NCI-H2171 (cell line): ENCODE measurements at places on chromosomes 12 and 14.

DNA sequence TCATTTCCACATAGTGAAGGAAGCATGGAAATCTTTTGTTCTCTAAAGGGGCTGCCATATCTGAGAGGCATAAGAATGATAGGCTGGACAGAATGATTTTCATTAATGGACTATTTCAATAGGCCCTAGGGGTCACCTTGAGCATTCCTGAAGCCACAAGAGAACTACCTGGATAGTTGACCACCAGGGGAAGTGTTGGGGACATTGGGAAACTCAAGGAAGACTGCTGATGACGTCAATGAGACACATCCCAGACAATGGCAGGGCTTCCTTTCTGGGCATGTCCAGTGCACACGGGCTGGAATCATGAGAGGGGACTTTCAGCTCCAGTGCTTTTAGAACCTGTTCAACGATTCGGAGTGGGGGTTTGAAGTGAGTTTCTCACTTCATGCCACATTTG lies 48.8 kb upstream of the CHST11 start:
- DNase-seq = no peak

DNA sequence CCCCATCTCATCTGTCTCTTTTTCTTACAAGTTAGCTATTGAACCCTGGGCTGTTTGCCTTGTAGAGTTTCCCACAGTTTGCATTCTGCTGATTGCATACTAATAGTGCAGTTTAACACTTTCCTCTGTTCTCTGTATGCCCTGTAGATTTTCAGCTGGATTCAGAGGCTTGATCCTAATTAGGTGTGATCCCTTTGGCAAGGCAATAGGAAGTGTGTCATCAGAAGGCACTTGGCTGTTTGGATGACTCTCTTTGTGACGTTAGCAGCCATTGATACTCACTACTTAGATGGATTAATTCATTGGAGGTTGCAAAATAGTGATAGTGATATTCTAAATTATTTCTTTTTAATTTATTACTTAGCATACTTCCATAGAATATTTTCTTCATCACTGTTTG lies 33.6 kb downstream of the FUT8 start:
- no peak for DNase-seq

GRCh38 chr14:101018561-101019290 lies 115.2 kb upstream of the RTL1 start:
- no peak for DNase-seq

- no peak for DNase-seq
Measured at GRCh38 chr12:119751961-119752360, 84.0 kb downstream of the PRKAB1 start.

DNA sequence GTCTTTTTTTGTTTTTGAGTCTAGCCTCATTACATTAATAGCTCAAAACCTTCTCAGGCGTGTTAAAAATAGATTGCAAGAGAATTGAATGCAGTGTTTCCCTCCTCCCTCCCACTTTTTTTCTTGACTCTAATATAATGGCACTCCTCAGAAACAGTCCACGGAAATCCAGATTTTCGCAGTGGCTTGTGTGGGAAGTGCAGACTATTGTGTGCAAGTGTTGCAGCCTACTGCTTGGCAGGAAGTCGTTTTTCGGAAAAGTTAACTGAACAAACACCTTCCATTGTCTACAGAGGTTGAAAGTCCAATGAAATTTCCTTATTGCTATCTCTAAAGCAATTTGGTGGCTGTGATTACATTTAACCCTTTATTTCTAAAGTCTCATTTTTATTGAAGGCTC lies 147.9 kb upstream of the E2F7 start:
- DNase-seq = no peak

GRCh38 chr12:54229624-54230212 lies 40.9 kb upstream of the SMUG1 start:
- DNase-seq = no peak

GRCh38 chr12:47885012-47885501 lies 19.7 kb downstream of the VDR start:
- DNase-seq = no peak

- no peak for DNase-seq
Measured at GRCh38 chr12:15856097-15856982, 25.8 kb upstream of the STRAP start.

DNA sequence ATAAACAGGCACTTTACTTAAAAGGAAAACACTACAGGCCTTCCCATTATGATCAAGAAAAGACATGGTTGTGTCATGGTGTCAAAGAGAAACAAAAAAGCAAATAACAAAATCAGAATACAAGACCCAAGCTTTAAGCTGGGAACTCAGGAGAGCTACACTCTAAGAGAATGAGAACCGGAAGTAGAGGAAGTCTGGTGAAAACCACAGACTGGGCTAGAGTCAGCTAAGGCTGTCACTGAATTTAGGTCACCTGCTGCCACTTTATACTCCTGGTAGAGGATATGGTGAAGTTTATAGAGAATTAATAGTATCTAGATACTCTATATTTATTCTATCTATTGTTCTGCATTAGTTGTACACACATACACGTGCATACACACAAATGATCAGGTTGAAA lies 971.7 kb downstream of the FLRT2 start:
- no peak for DNase-seq

GRCh38 chr14:52553002-52553670 lies 500 bp downstream of the GPR137C start:
- DNase-seq = peak; percentile 33

GRCh38 chr12:3307389-3307788 lies 183.6 kb upstream of the PRMT8 start:
- no peak for DNase-seq

DNA sequence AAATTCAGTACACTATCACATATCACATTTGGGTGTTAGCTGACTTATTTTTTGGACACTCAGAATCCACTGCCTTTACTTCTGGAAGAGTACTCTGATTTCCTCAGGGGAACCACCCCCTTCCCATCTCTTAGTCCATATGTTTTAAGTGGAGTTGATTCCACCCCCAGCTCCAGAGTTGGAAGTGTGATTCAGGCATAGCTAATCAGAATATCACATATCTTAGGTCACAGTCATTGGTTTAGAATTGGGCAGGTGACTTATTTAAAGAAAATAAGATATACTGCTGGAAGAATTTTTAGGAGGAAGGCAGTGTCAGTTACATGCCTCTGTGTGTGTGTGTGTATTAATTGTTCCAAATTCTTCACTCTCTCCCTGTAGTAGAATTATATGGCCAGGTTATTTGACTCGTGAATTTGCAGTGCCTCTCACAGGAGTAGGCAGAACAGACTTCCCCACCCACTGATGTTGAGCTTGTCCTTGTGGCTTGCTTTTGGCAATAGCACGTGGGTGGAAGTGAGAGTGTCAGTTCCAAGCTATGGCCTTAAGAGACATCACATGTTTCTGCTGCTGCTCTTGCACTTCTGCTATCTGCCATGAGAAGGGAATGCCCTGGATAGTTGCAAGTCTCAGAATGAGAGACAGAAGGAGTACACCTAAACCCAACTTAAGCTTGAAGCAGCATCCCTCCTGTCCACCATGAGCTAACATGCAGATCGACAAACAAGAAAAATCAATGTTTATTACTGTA lies 6.4 kb upstream of the GAS2L3 start:
- no peak for DNase-seq

- no peak for DNase-seq
Measured at GRCh38 chr12:70920251-70920851, at the start of gene PTPRR. TSS of gene PTPRR (minus strand) at chr12:70920738. CDS start at chr12:70920390, 348 bp downstream.

DNA sequence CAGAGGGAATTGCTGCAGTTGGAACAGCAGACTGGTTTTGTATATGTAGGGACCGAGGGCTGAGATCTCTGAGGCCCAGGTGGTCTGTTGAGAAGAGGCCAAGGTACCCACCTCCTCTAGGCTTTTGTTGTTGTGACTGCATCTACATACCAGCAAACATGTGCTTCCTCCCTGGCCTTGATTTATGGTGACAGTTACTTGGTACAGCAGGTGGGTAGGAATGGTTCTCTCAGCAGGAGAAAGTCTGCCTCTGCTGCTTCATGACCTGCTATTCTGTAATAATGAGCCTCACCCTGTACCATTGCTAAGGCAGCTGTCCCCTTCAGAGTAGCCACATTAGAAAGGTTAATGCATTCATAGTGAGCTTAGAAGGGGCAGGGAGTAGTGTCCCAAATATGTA lies 196.7 kb upstream of the PELI2 start:
- DNase-seq = no peak

- DNase-seq = no peak
Measured at GRCh38 chr12:95339086-95339788, 121.6 kb downstream of the VEZT start.

- peak; percentile 69 for DNase-seq
Measured at GRCh38 chr14:91059576-91060350, 678 bp downstream of the RPS6KA5 start.

DNA sequence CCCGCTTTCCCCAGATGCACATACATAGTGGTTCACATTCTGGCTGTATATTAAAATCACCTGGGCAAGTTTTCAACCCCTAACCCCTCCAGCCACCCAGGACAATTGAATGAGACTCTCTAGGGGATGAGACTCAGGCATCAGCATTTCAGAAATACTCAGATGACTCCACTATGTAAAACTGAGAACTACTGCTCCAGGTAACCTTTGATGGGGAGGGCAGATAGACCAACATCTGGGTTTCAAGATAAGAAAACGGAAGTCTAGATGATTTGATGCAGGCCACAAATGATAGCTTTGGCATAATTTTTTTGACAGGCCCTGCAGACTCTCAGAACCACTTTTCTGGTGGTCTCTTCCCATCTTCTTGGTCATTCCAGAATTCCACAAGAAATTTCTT lies 341.1 kb downstream of the EMP1 start:
- DNase-seq = no peak

- no peak for DNase-seq
Measured at GRCh38 chr14:68157971-68158371, 338.4 kb downstream of the RAD51B start.

DNA sequence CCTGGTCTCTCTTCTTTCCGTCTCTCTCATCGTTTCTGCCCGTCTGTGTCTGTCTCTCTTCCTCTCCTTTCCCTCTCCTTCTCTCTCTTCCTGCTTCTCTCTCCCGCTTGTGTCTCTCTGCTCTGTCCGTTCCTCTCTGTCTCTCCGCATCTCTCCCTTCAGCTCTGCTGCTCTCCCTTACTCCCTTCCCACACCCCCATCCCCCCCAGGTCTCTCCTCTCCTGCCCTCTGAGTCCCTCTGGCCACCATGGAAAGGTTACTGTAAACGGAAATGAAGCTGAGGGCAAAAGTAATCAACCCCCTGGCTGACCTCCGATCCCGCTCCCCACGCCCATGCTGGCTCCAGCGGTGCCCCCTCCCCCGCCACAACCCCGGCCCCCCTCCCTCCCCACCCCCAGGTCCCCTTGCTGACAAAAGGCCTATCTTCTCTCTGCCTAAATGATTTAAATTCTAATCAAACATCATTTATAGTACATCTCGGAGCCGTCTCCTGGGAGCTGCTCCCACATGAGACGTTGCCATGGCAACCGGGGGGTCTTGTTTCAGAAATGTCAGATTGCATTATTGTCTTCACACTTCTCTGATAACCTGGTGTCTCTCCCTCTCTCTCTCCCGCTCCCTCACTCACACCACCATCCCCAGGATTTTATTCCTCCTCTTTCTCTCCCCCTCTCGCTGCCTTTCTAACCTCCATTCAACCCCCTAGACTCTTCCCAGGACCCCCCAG lies 203.8 kb downstream of the RBM19 start:
- peak; percentile 84 for DNase-seq

- DNase-seq = no peak
Measured at GRCh38 chr12:10310926-10311720, 3.5 kb downstream of the KLRD1 start.

DNA sequence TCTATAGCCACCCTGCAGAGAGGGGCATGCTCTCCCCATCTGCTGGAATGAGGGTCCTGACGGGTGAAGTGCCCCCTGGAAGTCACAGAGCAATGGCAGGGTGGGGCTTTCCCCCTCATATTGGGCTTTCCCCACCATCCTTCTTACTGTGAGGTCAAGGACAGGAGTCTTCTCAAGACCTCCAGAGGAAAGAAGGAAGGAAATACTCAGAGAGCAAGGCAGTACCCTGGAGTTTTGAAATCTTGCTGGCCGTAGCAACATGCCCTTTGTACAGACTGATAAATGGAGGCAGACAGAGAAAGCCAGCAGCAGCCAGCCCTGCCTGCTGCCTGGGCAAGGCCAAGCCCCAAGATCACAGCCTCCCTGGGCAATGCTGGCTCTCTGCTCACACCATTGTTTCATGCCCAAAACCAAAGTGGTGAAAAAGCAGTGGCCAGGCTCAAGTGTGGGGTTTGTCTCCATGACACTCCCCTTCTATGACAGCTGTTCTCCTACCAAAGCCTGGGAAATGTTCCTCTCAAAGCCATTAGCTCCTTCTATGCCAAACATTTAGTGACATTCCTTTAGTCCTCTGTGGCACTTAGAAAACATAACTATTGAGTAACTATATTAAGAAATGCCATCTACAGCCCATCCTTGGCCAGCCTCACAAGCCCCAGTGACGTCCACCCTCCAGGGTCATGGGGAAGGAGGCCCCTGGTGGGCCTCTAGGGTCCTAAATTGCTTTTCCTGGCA lies 13.2 kb upstream of the ITPK1 start:
- DNase-seq = no peak

GRCh38 chr14:93044556-93044955 lies 71.2 kb downstream of the ITPK1 start:
- DNase-seq = no peak

DNA sequence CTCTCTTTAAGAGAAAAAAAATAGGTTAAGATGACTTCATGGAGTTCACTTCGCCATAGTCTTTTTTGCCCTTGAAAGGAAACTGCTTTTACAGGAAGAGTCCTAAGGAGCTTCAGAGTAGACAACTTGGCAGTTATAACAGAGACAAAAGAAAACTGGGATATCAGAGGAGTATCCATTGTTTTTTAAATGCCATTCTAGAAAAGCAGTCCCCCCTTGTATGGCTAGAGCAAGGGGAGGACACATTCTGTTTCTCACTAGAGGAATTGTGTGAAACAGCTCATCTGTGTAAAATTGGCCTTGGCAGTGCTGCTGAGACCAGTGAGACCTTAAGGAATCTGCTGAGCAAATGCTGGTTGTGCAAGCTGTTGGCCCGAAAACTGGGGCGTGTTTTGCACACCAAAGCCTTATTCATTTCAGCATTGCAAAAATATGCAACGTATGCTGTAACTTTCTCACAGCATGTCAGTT lies 128.0 kb downstream of the GPR135 start:
- no peak for DNase-seq

DNA sequence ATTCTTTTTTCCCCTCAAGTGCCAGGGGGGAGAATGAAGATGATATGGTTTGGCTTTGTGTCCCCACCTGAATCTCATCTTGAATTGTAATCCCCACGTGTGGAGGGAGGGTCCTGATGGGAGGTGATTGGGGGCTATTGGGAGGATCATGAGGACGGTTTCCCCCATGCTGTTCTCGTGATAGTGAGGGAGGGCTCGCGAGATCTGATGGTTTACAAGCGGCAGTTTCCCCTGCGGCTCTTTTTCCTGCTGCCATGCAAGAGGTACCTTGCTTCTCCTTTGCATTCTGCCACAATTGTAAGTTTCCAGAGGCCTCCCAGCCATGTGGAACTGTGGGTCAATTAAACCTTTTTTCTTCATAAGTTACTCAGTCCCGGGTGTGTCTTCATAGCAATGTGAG lies 173.7 kb downstream of the CAND1 start:
- DNase-seq = no peak

GRCh38 chr12:130031571-130032189 lies 127.9 kb upstream of the TMEM132D start:
- DNase-seq = no peak

- no peak for DNase-seq
Measured at GRCh38 chr14:29236848-29237247, 470.3 kb downstream of the FOXG1 start.

- DNase-seq = no peak
Measured at GRCh38 chr14:58395562-58395811, 243 bp upstream of the TOMM20L start.

GRCh38 chr14:101230161-101230850 lies 326.8 kb upstream of the RTL1 start:
- DNase-seq = no peak

GRCh38 chr12:24499151-24500146 lies 449.5 kb downstream of the BCAT1 start:
- no peak for DNase-seq
